ENCODE measurements at places on chromosomes 2 and 18.

- DNase-seq: no peak
These were observed 1.2 kb upstream of the NPAS2 start for GRCh38 chr2:100818606-100819369.

- no peak for DNase-seq
These were observed 278.7 kb upstream of the ZNF521 start for GRCh38 chr18:25630682-25631081.

GRCh38 chr2:241774419-241775222, 2.0 kb upstream of the GAL3ST2 start:
- no peak for DNase-seq

- no peak for DNase-seq
These were observed 46.1 kb downstream of the STPG4 start for GRCh38 chr2:47109007-47109375.

DNA sequence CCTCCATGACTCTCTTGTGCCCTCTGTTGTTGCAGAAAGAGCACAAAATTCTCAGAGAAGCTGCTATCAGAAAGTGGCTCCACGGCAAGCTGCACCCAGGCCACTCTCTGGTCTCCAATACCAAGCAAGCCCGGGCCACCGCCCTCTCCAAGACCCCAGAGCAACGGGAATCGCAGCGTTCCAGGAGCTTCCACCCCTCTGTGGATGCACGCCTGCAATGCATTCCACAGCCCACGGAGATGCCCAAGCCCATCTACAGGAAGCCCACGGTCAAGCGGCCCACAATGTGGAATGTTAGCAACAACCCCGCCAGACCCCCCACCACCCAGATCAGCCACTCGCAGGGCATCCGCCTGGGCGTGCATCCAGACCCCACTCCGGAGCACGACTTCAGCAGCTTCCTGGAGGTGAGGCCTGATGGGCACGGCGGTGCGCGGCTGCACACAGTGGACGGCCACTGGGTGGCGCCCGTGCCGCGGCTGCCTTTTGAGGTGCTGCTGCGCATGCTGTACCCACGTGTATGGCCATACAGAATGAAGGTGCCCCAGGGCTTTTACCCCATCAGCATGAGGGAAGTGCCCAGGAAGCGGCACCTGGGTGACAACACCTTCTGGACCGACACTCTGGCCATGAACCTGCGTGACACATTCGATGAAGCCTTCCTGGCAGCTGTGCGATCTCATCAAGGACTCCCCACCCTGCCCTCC, 6.3 kb downstream of the ANKRD53 start:
- DNase-seq: no peak

DNA sequence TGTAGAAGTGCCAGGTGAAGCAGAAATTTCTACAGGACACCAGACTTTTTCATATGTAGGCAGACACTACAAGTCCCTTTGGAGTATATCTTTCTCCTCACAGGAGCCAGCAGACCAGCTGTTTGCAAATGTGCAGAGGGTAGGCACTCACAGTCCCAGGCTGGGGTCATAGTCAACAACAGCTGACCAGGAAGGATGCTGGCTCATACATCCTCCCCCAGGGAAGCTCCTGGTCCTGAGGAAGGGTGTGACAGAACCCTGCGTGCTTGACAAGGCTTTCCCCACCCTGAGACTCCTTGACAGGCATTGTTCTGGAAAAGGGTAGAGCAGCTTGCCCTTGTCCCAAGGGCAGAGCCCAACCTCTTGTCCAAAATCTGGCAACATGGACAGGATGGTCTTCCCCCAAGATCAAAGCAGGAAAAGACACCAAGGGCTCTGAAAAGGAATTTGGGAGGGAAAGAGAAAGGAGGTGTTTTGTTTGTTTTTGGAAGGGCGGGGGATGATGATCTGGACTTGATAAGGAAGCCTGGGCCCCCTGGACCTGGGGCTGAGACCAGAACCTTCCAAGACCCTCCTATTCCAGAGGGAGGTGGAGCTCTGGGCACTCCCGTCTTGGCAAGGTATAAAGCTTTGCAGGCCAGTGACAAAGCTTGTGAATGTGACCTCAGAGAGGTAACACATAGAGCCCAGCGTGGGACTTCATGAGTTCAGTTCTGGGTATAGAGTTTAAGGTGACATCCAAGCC, 87.1 kb downstream of the GFPT1 start:
- DNase-seq: no peak

DNA sequence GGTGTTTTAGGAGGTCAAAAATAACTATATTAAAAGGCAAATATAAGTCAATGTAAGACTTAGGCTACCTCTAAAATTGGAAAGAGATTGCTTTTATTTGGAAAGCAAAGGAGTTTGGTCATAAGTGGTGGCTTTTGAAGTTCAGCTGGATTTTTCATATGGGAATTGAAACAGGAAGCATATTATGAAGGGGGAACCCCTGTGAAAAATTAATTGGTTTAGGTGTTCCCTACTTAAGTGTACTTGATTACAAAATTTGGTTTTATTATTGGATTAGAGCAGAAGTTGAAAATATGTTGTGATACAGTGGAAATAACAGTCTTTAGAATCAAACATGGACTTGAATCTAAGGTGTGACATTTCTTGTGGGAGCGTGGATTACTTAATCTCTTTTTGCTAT, 121.4 kb upstream of the TTC27 start:
- no peak for DNase-seq

DNA sequence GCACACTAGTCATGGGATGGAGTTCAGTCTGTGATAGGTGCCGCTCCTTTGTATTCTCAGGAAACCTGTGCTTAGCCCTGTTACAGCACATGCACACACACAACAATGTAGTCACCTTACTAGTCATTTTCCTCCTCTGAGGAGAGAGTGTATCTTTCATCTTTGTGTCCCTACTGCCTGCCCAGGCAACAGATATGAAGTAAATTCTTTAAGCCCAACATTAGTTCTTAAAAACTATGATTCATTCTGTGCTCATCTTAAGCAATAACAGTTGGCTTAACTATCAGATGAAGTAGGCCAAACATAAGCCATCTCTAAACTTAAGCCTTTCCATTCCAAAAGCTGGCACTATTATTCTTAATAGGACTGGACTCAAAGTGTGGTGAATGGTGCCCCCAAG, 186.5 kb downstream of the LNPK start:
- DNase-seq: no peak

DNA sequence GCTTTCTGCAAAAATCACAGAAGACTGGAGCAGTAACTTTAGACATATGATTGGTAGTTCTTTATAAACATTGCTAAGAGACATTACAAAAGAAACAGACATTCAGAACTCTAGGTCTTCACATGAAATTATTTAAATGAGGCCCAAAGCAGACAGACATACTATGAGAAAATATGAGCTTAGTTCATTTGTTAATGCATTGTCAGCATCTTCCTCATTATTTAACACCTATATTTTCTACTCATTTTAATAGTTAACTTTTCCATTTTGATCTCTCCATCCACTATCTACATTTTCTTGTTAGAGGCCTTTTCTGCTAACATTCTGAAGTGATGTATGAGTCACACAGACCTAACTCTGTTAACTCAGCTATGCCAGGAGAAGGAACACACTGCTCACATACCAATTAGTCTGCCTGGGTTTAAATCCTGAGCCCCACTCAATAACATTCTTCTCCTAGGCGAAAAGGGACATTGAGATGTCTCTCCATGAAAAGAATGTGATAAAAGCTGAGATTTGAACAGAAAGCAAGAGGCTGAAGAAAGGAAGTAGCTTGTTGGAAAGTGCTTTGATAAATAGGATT, 400.3 kb upstream of the PKDCC start:
- no peak for DNase-seq

- no peak for DNase-seq
These were observed 678.0 kb upstream of the RAB6C start for GRCh38 chr2:129301431-129301913.

DNA sequence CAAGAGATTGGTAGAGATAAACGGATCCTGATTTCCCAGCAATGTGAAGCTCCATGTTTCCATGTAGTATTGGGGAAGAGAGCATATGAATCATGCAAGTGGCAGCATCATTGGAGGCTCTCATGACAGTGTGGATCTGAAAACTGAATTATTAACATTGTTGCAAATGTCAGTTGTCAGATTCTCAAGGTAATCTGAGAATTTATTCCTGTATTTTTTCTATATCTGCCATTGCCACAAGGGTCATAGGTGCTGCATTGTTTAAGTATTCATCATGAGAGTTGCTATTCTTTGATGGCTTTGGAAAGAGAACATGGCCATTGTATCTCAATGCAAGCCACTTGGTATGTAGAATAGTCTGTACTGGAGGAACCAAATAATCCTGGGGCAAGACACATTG, 1217.0 kb upstream of the ZEB2 start:
- no peak for DNase-seq

- DNase-seq: no peak
These were observed 8.8 kb downstream of the COLEC11 start for GRCh38 chr2:3603536-3604206.

All from left renal pelvis (tissue), 4 donors.